Osteoblast (primary cell): ENCODE measurements at places on chromosomes 12 and 14. TPM values are rescaled to one million over a fixed set of nuclear protein-coding genes. Genes with fewer than 3 reads are reported as not detected.

The EXOC3L4 gene
- 0.29 TPM in 1 of 2 replicates, not detected in the other for total RNA-seq

The MORN3 gene
- 0.88 and 1.4 TPM in 2 replicates for total RNA-seq

The IGF1 gene
- total RNA-seq = 0.72 and 0.88 TPM in 2 replicates

The DHRS4 gene
- 31.5 and 36.5 TPM in 2 replicates for total RNA-seq

The ISM2 gene
- not detected in 2 replicates for total RNA-seq

DNA sequence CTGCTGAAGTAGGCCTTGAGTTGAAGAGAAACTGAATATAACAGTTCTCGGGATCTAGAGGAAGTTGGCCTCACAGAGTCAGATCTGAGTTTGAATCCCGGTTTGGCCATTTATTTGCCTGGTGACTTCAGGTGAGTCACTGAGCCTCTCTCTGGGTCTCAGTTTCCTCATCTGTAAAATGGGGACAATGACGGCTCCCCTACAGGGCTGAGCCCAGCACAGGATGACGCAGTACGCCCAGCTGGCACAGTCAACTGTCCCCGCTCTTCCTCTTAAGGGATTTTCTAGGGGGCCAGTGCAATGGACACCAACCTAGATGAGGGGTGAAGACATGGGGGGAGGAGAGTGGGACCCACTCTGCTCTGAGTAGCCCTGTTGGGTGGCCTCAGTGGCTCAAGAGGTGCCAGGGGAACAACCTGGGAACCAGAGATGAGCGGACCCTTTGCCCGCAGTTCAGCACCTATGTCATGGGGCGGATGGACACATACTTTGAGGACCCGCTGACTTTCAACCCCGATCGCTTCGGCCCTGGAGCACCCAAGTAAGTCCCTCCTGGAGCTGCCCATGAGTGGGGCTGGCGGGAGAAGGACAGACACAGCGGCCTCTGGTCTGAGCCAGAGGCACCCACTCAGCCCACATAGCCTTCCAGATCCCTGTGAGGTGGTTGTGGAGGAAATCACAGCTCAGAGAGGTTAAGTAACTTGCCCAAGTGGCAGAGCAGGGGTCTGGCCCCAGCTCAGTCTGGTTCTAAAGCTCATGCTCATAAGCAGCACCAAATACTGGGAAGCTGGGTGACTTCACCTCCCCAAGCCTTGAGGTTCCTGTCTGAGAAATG, 41.1 kb downstream of the CYP46A1 start:
- peaks cover 3% of the 10 kb centered on the region for H3K27me3 ChIP-seq
- no peaks in the 10 kb centered on the region for H3K4me1 ChIP-seq
- no peak overlapping the region for H3K27ac ChIP-seq
- no peak overlapping the region for H3K4me3 ChIP-seq

- H3K4me1 ChIP-seq = no peaks in the 10 kb centered on the region
- H3K36me3 ChIP-seq = no peaks in the 10 kb centered on the region
- H3K27me3 ChIP-seq = no peaks in the 10 kb centered on the region
- no peak overlapping the region for H3K27ac ChIP-seq
These were observed 171.0 kb downstream of the PAH start for GRCh38 chr12:102745971-102746600.

DNA sequence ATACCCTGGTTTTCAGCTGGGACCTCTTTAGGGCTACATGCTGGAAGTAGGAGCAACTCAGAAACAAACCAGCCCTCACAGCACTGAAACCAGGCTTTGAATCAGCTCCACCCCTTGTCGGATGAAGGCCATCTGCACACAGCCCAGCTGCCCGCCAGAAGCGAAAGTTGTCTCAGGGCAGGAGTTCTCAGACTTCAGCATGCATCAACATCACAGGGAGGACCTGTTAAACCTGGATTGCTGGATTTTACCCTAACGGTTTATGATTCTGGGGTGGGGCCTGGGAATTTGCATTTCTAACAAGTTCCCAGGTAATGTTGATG, 10.9 kb downstream of the SYNDIG1L start:
- H3K27ac ChIP-seq = no peak overlapping the region
- H3K4me1 ChIP-seq = no peaks in the 10 kb centered on the region
- DNase-seq = no peak
- no peaks in the 10 kb centered on the region for H3K36me3 ChIP-seq

- no peak overlapping the region for H3K4me3 ChIP-seq
- no peak for DNase-seq
- no peak overlapping the region for H3K27ac ChIP-seq
- H3K4me1 ChIP-seq = peaks cover 6% of the 10 kb centered on the region
- H3K36me3 ChIP-seq = no peaks in the 10 kb centered on the region
These were observed 71.0 kb downstream of the SLC25A47 start for GRCh38 chr14:100393906-100394732.

DNA sequence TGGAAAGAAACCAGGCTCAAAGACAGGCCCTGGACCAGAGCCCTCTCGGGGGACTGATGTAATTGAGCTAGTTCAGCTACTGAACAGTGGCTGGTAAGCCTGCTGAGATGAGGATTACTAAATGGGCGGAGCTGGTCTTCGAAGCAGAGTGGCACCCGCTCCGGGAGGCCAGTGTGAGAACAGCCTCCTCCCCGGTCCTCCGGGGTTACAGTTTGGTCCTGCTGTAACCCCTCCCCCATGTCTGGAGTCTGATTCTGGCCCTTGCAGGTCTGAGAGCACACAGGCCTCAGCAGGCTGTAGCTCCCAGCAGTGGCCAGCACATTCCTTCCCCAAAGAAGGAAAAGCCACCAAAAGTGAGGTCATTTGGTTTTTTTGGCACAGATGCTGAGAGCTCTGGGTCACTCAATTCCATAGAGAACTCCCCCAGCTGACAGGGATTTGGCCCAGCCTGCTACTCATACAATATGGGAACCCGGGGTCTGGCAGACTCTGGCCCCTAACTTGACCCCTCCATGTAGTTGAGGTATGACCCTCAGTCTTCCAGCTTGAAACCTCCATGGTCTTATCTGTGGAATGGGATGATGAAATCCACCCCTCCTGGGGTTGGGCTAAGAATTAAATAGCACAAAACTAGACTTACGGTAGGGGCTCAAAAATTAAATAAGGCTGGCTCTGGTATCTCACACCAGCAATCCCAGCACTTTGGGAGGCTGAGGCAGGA, 39.0 kb downstream of the ACTN1 start:
- peak overlapping the region; percentile 93 for H3K27ac ChIP-seq
- peaks cover 88% of the 10 kb centered on the region for H3K4me1 ChIP-seq
- peak overlapping the region; percentile 20 for H3K4me3 ChIP-seq

DNA sequence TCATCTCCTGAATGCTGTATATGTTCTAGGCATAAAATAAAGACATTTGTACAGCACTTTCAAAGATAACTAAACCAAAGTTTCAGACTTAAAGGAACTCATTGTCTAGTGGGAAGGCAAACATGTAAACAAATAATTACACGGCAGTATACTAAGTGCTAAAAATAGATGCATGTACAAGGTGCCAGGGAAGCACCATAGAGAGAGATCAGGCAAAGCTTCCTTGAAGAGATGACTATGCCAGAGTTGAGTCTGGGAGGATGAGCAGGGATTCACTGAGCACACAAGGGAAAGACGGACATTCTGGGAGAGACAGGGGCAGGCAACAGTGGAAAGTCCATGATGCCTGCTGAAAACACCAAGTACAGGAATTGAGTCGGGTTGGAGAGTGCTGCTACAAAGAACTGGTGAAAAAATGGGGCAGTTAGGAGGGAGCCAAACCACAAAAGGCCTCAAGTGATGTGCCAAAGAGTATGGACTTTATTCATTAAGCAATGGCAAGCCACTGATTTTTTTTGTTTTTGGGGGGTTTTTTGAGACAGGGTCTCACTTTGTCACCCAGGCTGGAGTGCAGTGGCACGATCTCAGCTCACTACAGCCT, 26.8 kb downstream of the ANKS1B start:
- no peak overlapping the region for H3K4me3 ChIP-seq
- peaks cover 9% of the 10 kb centered on the region for H3K27me3 ChIP-seq
- no peaks in the 10 kb centered on the region for H3K36me3 ChIP-seq

DNA sequence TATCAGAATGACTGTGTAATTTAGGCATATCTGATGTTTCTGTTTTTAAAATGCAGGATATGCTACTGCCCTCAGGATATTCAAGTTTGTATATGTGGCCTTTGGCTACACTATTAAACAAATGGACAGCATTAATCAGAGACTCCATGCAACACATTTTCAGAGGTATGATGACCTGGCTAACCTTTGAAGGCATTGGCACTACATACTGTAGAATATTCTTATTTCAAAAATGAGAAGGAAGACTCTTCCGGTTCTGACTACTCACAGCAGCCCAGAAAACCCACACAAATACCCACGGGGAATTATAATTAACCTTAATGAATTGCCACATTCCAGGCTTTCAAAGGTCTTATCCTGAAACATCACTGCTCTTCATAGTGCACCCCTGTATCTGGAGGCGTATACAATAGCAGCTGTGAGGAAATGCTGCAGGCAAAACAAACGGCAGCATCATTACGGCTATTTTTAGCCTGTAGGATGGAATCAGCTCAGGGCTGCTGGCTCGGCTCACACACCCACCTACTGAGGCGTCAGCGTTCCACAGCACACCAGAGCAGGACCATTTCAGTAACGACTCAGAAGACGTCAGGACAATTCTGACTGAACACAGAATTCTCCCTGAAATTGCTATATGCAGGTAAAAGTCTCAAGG, 648.5 kb downstream of the RPS29 start:
- no peaks in the 10 kb centered on the region for H3K36me3 ChIP-seq
- H3K27ac ChIP-seq = no peak overlapping the region
- no peaks in the 10 kb centered on the region for H3K27me3 ChIP-seq
- no peak overlapping the region for H3K4me3 ChIP-seq
- H3K4me1 ChIP-seq = no peaks in the 10 kb centered on the region
- DNase-seq = no peak

GRCh38 chr14:84988357-84988756, 541.6 kb upstream of the FLRT2 start:
- H3K27ac ChIP-seq = no peak overlapping the region
- H3K36me3 ChIP-seq = no peaks in the 10 kb centered on the region
- DNase-seq = no peak
- H3K4me1 ChIP-seq = no peaks in the 10 kb centered on the region

- peaks cover 2% of the 10 kb centered on the region for H3K36me3 ChIP-seq
- no peak for DNase-seq
- H3K4me3 ChIP-seq = no peak overlapping the region
- peak overlapping the region; percentile 66 for H3K27ac ChIP-seq
- no peaks in the 10 kb centered on the region for H3K27me3 ChIP-seq
These were observed 256.6 kb downstream of the PRKD1 start for GRCh38 chr14:29671034-29671433.

GRCh38 chr12:50175716-50176026, 8.5 kb upstream of the CERS5 start:
- H3K27ac ChIP-seq = no peak overlapping the region
- no peaks in the 10 kb centered on the region for H3K4me1 ChIP-seq
- H3K27me3 ChIP-seq = no peaks in the 10 kb centered on the region
- no peak for DNase-seq
- peaks cover 56% of the 10 kb centered on the region for H3K36me3 ChIP-seq
- no peak overlapping the region for H3K4me3 ChIP-seq

GRCh38 chr12:67710582-67710981, 62.0 kb downstream of the DYRK2 start:
- DNase-seq = peak; percentile 42
- no peak overlapping the region for H3K27ac ChIP-seq
- H3K4me3 ChIP-seq = no peak overlapping the region
- H3K36me3 ChIP-seq = no peaks in the 10 kb centered on the region

GRCh38 chr12:115464111-115464581, 780.2 kb upstream of the TBX3 start:
- H3K36me3 ChIP-seq = no peaks in the 10 kb centered on the region
- H3K4me1 ChIP-seq = no peaks in the 10 kb centered on the region
- no peak for DNase-seq
- no peak overlapping the region for H3K27ac ChIP-seq

- no peak overlapping the region for H3K27ac ChIP-seq
- H3K36me3 ChIP-seq = no peaks in the 10 kb centered on the region
- no peaks in the 10 kb centered on the region for H3K27me3 ChIP-seq
These were observed 993.9 kb downstream of the GALC start for GRCh38 chr14:86999036-86999435.

- no peaks in the 10 kb centered on the region for H3K36me3 ChIP-seq
- no peak for DNase-seq
- H3K27ac ChIP-seq = no peak overlapping the region
- H3K27me3 ChIP-seq = no peaks in the 10 kb centered on the region
- no peaks in the 10 kb centered on the region for H3K4me1 ChIP-seq
These were observed 23.1 kb downstream of the GARIN6 start for GRCh38 chr12:99670635-99671034.

DNA sequence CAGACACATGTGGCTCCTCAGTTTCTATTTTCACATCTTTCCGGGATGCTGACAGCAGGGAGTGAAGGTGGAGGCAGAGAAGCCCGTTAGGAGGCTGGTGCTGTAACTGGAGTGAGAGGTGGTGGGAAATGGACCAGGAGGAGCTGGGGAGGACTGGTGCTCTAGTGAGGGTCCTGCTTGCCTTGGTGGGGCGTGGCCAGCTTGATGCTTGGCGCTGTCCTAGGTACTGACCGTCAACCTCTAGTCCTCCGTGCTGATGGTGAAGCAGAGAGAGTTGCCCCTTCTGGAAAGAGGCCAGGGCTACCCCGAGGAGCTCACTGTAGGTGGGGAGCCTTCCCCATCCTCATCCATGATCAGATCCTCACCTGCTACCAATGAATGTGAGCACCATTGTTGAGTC, 1.4 kb downstream of the TRMT61A start:
- peak; percentile 93 for DNase-seq
- no peak overlapping the region for H3K4me3 ChIP-seq
- peaks cover 8% of the 10 kb centered on the region for H3K36me3 ChIP-seq
- H3K27ac ChIP-seq = no peak overlapping the region
- H3K4me1 ChIP-seq = peaks cover 25% of the 10 kb centered on the region

- H3K4me1 ChIP-seq = peaks cover 57% of the 10 kb centered on the region
- H3K36me3 ChIP-seq = no peaks in the 10 kb centered on the region
- H3K4me3 ChIP-seq = no peak overlapping the region
- DNase-seq = peak; percentile 77
- peak overlapping the region; percentile 72 for H3K27ac ChIP-seq
These were observed 107.3 kb downstream of the ZFP36L1 start for GRCh38 chr14:68685419-68686204.

GRCh38 chr12:58081488-58081887, 140.1 kb downstream of the ATP23 start:
- H3K36me3 ChIP-seq = no peaks in the 10 kb centered on the region
- no peaks in the 10 kb centered on the region for H3K27me3 ChIP-seq
- no peaks in the 10 kb centered on the region for H3K4me1 ChIP-seq

GRCh38 chr14:44035707-44036106, 471.4 kb downstream of the FSCB start:
- no peaks in the 10 kb centered on the region for H3K36me3 ChIP-seq
- no peak for DNase-seq
- H3K27ac ChIP-seq = no peak overlapping the region
- no peaks in the 10 kb centered on the region for H3K27me3 ChIP-seq
- H3K4me1 ChIP-seq = no peaks in the 10 kb centered on the region

DNA sequence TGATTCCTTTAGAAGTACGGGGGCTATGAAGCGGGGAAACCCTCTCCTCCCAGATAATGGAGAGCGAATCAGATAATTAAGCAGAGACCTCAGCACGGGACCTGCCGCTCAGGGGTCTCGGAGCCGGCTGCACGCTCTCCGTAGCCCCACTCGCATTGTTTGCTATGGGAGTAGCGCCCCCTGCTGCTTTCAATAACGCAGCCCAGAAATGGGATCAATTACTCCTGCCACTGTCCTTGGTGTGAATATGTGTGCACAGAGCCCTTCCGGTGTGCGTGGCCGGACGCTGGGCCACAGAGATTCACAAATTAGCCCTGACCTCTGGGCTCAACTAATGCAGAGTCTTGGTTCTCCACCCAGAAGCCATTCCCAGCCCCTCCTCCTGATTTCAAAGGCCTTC, 76.4 kb upstream of the TMEM132C start:
- H3K4me1 ChIP-seq = no peaks in the 10 kb centered on the region
- H3K4me3 ChIP-seq = no peak overlapping the region
- H3K36me3 ChIP-seq = no peaks in the 10 kb centered on the region
- no peak for DNase-seq
- H3K27me3 ChIP-seq = no peaks in the 10 kb centered on the region
- H3K27ac ChIP-seq = no peak overlapping the region

- H3K4me3 ChIP-seq = no peak overlapping the region
- H3K36me3 ChIP-seq = no peaks in the 10 kb centered on the region
- no peak for DNase-seq
These were observed 244.0 kb downstream of the SNAPC1 start for GRCh38 chr14:62006116-62006731.
